ENCODE measurements at places on chromosomes 11 and 22.
A peak's percentile ranks its signal among the peaks of the same experiment; 100 is the strongest.

GRCh38 chr22:46447906-46448305 is 89.5 kb downstream of the CELSR1 start:
- DNase-seq: no peak

DNA sequence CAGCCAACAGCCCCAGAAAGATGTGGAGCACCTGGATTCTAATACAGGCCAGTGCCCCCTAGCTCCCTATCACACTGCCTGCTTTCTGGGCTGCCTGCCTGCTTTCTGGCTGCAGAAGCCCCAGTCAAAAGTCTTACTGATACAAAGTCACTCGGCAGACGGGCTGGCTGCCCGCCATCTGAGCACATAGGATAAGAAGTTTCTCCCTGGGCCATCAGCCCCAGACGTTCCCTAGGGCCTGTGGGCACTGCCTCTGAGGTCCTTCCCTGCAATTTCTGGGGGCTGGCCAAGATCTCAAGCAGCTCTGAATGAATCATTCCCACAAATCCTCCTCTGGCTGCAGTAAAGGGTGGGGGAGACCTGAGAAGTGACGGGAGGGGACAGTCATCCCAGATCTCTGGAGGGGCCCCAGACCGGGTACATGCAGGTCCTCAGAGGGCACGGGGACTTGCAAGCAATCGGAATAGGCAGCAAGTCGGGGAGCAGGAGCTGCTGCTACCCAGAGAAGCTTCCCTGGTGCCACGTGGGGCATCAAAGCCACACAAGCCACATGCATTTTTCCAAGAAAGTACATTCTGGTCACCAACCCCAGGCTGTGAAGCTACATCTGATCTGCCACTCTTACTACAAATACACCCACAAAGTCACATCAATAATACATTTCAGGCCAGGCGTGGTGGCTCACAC is 4.7 kb downstream of the TPST2 start:
- no peak for DNase-seq

DNA sequence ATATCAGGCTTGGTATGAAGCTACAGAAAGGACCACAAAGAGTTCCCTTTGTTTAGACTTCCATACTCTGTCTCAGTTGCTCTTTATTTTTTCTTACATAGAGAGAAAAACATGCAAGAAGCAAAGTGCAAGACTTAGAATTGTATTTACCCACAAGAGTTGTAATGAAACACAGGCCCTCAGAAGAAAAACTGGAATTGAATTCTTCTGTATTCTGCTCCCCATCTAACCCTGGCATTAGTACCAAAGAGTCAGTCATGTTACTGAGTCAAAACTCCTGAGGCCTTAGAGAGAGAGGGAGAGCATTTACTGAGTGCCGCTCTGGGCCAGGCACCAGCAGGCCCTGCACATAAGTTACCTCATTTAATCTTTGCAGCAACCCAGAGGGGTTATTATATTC is 43.9 kb upstream of the DLAT start:
- DNase-seq: no peak

DNA sequence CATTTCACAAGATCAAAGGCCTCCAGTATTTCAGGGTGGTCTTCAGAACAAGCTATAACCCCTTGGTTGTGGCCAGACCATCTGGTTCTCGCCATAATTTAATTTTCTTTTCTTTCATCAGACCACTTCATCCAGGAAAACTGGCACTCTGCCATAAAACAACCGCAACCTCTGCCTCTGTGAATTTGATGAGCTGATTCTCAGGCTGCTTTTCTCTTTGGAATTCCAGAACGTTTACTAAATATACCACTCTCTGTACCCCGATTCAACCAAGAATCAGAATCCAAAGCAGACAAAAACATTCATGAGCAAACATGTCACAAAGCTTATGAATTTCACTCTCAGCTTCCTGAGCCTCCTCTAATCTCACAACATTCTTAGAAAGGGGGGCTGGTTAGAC is 331.8 kb upstream of the SYN3 start:
- no peak for DNase-seq

DNA sequence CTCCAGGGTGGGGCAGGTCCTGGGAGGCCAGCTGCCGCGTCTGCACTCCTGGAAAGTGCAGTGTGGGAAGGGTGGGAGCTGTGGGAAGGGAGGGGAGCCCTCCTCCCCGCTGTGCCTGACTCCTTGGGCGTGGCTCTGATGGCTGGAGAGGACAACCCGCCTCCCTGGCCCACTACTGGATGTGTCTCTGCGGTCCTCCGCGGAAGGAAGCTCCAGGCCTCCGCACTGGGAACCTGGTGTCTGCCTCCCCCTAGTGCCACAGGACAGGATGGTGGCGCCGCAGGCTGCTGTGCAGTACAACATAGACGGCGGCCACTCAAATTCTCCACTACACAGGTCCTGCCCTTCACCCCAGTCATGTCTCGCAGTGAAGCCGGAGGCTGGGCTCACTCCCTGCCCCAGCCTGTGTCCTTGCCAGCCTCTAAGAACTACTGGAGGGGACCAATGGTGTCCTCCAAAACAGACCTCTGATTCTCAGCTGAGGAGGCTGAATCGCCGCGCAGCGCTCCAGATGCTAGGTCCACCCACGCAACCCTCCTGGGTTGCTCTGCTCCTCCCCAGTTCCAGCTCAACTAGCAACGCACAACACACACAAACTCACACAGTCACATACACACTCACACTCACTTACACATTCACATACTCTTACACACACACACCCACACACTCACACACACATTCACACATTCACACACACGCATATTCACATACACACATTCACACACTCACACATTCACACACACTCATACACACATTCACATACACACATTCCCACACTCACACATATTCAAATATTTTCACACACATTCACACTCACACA is 12.4 kb upstream of the DSCAML1 start:
- peak; percentile 80 for DNase-seq

GRCh38 chr11:29634744-29635143 is 382.1 kb downstream of the KCNA4 start:
- no peak for DNase-seq

DNA sequence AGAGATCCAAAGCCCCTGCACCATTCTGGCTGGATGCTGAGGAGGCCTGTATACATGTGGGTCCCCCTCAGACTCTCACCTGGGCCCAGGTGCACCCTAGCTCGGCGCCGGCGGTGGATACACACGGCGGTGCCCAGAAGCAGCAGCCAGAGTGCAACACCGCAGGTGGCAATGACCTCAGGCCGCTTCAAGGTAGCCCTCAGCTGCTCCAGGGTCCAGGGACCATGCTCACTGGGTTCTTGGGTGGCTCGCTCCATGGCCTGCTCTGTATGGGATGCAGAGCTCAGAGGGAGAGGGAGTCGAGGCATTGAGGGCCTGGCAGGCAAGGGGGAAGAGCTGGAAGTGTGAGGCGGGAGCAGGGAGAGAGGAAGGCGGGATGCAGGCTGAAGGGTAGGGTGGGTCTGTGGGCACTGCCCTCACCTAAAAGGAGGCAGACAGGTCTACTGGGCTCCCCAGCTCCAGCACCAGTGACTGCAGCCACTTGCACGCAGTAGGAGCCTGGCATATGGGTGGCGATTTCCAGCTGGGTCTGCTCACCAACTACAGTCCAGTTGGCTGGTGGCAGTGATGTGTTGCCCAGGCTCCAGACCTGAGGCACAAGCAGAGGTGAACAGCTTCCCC is 3.8 kb downstream of the ROBO4 start:
- DNase-seq: no peak

DNA sequence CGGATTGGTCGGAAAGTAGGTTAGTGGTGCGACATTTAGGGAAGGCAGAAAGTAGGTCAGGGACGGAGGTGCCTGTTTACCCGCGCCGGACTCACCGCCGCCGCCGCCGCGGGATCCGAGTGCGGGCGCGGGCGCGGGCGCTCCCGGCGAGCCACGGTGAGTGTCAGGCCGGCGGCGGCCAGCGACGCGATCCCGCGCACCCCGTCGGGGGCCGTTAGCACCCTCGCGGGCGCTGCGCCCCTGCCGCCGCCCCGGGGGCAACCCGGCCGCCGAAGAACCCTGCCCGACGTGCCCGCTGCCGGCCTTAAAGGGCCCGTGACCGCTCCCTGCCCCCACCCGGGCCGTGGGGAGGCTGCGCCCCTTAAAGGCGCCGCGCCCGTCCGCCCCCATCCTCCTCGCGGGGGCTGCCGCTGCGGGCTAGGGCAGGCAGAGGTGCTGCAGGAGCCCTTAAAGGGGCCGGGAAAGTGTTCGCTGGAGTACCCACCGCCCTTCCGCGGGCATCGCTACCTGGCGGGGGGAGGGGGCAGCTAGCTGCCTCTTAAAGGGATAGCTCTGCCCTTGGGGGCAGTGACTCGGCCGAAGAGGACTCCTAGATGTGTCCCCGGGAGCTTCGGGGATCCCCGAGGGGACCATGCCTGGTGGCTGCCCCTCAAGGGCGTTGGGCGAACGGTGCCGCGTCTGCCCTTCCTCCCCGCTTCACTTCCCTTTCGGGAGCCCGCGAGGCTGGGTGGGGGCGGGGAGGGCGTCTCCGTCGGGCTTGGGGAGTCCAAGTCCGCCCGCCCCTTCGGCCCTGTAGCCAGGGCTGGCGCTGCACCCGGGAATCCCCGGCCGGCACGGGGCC is at the start of gene BMAL1:
BMAL1 (plus strand) TSS at position 23 of the 841 bp plus-strand sequence. CDS start 76,519 bp downstream, outside the sequence.
- no peak for DNase-seq

DNA sequence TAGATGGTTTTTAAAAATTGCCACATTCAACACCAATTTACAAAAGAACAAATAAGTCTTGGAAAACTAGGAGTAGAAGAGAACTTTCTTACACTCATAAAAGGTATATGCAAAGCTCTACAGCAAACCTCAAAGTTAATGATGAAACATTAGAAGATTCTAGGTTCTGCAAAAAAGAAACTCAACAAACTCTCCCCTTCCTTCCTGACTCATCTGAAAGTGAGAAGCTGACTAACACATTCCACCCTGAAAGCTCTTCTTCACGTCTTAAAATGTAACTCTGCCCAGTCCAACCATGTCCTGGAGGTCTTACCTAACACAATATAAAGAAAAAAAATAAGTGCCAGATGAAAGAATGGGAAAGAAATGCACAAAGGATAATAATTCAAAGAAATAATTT is 218.9 kb upstream of the ISX start:
- no peak for DNase-seq

DNA sequence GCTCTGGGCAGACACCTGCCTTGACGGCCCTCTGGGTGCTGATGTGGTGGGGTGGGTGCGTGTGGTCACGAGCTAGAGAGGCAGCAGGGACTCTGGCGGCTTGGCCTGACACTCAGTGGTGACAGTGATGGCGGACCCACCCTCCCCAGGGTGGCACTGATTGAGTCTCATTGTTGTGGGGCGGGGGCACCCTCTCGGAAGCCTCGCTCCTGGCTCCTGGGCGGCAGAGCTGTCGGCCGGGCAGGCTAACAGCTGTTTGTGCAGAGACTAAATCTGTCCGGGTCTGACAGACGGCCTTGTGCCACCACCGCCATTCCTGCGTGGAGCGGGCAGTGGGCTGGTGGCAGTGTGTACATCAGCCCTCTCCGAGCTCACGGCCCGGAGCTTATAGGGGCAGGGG is 15.6 kb downstream of the FLRT1 start:
- no peak for DNase-seq

DNA sequence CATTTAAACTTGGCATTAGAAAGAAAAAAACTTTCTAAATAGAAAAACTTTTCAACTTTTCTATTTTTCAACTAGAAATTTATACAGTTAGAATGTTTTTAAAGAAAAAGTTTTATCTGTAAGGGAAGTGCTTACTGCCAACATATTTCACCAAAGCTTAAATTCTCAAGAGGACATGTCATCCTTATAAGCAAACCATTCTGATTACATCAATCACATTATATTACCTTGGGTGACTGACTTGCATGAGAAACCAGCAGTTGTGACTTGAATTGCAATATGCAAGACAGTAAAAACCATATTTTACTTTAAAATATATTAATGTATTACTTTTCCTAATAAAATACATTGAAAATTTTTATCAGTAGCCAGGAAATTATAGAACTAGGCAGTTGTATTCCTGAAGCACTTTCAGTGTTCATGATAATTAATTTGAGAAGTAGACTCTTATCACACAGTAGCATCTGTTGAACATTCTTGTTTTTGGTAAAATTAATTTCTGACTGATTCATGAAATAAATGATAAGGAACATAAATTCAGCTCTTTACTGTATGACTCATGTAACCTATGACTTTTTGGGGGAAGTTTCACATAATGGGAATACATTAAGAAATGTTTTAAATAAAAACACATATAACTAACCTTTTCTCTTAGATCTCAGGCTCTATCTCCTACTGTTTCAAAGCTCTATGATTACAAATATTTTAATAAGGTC is 345.0 kb upstream of the CCDC179 start:
- DNase-seq: no peak

DNA sequence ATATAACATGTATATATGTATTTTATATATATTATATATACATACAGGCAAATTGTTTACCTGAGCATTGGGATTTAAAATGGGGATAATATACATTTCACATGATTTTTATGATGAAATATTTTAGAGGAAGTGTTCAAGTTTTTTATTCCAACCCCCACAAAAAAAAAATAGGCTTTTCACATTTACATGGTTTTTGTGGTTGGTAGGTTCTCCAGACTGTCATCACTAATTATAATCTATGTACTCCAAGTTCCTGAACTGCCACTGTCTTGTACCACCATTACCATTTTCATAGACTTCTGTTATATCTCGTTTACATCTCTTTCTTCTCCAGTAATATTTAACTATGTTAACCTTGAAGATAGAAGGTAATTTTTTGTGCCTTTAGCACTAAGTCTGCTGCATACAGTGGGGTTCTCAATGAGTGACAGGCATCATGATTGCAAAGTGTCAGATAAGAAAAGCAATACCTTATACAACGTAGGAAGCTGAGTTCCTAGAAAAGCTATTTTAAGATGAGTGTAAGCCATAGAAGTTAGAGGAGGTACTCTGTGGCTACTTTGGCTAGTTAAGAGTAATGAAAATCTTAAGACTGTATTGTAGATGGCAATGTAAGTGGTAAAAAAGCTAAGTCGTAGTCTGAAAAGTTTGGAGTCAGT is 5.2 kb downstream of the TMEM126A start:
- no peak for DNase-seq

DNA sequence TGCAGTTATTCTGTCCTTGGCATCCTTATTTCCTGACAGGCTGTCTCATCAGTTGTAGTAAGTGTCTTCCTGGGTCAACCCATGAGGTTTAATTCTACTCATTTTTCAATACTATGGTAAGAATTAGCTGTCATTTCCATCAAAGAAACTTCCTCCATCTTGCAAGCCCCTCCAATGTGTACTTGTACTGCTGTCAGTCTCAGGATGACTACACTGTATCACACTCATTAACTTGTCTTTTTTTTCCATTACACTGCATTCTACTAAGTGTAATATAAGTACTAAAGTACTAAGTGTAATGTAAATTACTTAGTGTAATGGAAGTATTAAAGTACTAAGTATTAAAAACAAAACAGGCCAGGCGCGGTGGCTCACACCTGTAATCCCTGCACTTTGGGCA is 102.8 kb downstream of the CWF19L2 start:
- no peak for DNase-seq

- DNase-seq: no peak
These were observed 121.7 kb downstream of the OSBP2 start for GRCh38 chr22:30816413-30816812.

- DNase-seq: no peak
These were observed 114.9 kb upstream of the ALX4 start for GRCh38 chr11:44424841-44425240.

DNA sequence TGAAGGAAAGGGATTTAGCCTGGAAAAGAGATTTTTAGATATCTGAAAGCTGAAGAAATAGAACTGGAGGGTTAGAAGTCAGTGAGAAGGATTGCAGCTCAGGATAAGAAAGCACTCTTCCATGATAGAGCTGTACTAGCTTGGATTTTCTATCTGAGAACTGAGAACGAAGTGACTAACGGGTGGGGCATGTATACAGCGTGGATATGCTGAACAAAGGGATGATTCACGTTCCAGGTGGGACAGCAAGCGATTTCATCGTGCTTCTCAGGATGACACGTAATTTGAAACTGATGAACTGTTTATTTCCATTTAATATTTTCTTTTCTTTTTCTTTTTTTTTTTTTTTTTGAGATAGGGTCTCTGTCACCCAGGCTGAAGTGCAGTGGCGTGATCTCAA is 53.0 kb downstream of the GRAMD1B start:
- DNase-seq: no peak
